ENCODE measurements at places on chromosomes 4 and X.

GRCh38 chr4:5213087-5213595 is 161.9 kb downstream of the STK32B start:
- no peak for DNase-seq

GRCh38 chr4:187744911-187745310 is 250.7 kb upstream of the ZFP42 start:
- DNase-seq: no peak

DNA sequence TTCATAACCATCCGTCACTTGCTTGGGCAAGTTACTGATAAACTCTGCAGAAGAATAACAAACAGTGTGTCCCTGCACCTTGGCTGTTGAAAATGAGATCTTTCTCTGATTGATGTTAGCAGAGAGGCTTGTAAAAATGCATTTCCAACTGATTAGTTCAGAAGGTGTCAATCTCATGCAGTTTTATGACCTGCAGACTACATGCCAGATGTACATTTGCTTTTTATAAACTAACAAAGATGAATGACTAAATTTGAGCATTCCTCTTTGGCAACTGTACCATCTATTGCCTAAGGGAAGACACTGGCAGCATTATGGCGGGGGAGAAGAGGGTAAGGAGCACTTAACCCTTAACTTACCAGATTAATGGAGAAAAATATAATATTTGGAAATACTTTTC is 192.8 kb downstream of the DCTD start:
- DNase-seq: no peak

DNA sequence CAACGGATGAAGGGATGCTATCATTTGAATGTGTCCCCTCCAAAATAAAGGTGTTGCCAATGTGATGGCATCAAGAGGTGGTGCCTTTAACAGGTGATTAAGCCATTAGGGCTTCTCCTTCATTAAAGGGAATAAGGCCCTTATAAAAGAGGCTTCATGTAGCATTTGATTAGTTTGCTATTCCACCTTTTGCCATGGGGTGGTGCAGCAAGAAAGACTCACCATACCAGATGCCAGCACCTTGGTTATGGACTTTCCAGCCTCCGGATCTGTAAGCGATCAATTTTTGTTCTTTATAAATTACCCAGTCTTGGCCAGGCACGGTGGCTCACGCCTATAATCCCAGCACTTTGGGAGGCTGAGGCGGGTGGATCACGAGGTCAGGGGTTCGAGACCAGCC is 7.9 kb upstream of the SLC25A43 start:
- no peak for DNase-seq

- no peak for DNase-seq
These were observed 41.3 kb downstream of the ATG4A start for GRCh38 chrX:108132876-108133275.

DNA sequence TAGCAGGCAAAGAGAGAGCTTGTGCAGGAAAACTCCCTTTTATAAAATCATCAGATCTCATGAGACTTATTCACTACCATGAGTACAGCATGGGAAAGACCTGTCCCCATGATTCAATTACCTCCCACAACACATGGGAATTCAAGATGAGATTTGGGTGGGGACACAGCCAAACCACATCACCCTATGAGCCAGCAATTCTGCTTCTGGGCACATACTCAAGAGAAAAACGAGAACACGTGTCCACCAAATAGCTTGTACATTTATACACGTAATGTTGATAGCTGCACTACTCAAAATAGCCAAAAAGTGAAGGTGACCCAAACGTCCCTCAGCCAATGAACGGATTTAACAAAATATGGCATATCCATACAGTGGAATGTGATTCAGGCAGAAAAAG is 94.5 kb upstream of the DHRSX start:
- no peak for DNase-seq

DNA sequence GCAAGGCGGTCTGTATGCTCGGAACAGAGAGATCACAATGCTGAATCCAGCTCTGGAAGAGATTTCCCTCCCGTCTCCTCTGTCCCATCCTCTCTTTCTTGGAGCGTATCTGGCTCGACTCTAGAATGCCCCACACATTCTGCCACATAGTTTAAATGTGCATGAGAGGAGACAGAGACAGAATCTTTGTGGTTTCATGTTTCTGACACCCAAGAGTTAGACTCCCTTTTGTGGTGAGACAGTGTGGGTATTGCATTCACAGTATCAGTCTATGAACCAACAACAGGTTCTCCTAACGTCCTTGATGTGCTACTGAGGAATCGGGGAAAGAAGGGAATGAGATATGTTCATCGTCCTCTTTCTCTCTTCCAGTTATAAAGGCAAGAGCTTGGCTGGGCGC is 25.3 kb downstream of the FAM47E start:
- no peak for DNase-seq

DNA sequence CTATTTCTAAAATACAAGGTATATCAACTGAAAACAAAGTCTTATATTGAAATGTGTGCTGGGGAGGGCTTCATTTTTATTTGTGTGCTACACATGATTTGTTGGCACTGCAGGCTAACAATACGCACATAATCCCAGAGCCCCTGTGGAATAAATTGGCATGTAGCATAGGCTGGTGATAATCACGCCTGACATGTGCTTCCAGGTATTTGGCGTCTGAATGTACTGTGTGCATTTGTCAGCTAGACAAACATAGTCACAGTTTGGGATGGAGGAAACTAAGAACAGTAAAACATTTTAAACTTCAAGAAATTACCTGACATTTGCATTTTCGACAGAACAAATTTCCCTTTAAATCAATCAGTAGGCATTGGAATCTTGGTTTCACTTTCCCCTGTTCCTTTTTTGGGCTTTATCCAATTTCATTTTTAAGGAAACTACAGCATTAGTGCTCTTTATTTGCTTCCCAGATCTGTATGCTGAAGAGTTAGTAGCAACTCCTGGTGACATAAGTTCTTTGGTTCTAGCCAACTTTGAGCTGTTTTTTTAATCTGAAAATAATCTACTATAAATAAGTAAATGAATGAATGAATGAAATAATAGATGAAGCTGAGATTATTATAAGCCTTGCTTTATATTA is 472.3 kb downstream of the PDHA2 start:
- no peak for DNase-seq

DNA sequence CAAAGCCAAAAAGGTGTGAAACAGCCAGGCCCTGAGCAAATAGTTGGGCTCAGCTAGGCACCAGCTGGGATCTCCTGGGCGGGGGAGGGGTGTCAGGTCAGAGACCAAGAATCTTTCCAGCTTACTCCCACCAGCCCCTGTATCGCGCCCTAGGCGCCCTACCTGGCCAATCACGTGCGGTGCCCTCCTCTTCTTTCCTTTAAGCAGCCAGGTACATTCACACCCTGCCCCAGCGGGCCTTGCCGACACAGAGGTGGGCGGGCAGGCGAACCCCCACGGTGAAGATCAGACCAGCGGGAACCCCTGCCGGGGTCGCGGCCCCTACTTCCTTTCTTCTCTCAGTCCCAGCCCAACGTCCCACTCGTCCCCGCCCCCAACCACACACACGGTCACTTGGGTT is 9.1 kb downstream of the ARHGAP36 start:
- no peak for DNase-seq

- no peak for DNase-seq
These were observed 72.3 kb upstream of the TNMD start for GRCh38 chrX:100512471-100512870.

GRCh38 chr4:98908703-98909262 is 20.1 kb downstream of the EIF4E start:
- DNase-seq: no peak

GRCh38 chr4:99381588-99382175 is 29.1 kb upstream of the ADH1C start:
- no peak for DNase-seq

Measured in epithelial cell of proximal tubule (primary cell).